HT-29 (cell line): ENCODE measurements at places on chromosomes 6 and 20. TPM values are rescaled to one million over a fixed set of nuclear protein-coding genes. Genes with fewer than 3 reads are reported as not detected.

Gene PMEPA1
- total RNA-seq, result 47.7 and 66.2 TPM in 2 replicates

Gene PBOV1
- not detected in 2 replicates for total RNA-seq

- no peak for DNase-seq
These were observed 92.1 kb downstream of the FOXC1 start for GRCh38 chr6:1701668-1702353.

DNA sequence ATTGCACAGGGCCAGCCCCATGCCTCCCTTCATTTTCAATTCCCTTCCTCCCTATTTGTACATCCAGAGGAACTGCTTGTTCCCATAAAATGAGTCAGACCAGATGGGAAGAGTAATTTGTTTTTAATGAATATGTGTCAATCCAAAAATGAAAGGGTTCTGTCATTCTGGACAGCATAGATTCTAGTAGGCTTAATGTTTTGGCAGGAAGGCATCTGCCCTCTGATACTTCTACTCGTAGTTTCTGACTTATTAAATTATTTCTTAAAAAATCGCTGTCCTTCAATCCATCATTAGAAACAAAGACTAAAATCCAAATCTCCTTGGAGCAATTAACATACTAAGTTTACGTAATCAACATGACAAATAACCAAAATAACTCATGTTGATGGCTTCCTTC is 665.5 kb downstream of the TENT5A start:
- no peak for DNase-seq

GRCh38 chr20:18645196-18645745 is 57.4 kb downstream of the DTD1 start:
- no peak for DNase-seq

GRCh38 chr6:42509765-42510164 is 54.1 kb upstream of the UBR2 start:
- no peak for DNase-seq

DNA sequence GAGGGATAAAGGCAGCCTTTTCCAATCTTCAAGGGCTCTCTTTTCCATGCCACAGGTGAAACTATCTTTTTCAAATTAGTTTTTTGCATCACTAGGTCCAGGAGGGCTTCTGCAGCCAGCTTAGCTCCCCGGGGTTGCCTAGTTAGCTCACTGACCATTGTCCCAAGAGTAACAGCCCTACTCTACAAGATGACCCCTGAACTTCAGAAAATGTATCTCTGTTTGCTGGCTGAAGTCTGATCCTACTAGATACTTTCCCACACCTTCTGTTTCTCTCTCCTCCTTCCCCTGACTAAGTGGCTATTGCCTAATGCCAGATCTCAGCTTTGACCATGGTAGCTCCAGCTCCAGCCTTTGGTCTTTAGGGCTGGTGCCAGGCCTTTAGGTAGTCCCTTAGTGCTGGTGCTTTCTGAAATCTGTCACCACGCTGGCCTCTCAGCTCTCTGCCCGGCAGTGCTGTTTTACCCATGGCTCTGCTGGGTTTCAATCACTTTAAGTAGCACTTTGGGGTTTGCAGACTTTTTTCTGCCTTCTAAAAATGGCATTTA is 255.1 kb downstream of the RNGTT start:
- DNase-seq, result no peak

- DNase-seq, result no peak
These were observed 129.2 kb downstream of the UNC5CL start for GRCh38 chr6:40909811-40910210.

DNA sequence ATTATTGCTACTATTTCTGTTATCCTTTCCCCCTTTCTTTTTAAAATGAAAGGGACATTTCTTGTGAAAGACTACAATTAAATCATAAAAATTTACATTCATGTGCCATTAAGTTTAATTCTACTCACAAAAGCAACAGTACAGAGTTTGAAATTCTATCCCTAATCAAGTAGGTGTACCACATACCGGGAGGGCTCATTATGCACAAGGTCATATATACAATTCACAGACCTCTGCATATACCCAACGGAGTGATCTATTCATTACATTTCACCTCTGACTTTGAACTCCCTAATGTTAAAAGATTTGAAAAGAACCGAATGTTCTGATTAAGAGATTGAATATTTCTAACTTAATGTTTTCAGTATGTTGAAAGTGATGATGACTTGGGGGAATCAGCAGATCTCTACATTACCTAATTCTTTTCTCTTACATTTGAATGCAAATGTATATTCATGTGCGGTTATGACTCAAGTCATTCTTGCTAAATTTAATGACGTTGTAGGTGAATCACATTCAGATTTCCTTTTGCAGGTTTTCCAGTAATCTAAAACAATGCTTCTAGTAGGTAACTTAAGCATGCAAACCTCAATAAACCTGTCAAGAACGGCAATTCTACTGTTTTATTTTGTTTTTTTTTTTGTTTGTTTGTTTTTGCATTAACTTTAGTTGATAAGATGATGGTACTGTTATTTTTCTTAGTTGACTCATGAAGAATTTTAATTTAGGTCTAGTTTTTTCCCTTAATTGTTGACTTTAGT is 7.3 kb downstream of the EYA4 start:
- DNase-seq, result no peak

DNA sequence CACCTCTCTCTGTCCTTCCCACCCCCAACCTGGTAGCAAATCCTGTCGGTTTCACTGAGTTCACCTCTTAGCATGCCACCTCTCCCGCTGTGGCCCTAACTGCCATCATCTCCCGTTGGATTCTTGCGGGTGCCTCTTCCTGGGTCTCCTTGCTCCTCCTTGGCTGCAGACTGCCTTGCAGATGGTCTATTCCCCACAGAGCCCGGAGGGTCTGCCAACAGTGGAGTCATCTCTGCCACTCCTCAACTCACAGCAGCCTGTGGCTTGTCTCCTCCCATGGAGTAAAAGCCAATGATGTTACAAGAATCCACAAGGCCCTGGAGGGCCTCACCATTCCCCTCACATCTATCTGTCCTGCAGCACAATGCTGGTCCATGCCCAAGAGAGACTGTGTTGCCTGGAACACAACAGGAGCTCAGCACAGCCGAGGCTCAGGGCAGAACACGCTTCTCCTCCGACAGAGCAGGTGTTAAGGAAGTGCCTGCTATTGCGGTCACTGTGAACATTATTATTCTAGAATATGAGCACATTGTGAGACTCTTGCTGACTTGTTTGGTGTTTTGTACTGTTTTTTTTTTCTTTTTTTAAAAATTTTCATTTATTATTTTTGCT is 241.8 kb upstream of the SULF2 start:
- no peak for DNase-seq

DNA sequence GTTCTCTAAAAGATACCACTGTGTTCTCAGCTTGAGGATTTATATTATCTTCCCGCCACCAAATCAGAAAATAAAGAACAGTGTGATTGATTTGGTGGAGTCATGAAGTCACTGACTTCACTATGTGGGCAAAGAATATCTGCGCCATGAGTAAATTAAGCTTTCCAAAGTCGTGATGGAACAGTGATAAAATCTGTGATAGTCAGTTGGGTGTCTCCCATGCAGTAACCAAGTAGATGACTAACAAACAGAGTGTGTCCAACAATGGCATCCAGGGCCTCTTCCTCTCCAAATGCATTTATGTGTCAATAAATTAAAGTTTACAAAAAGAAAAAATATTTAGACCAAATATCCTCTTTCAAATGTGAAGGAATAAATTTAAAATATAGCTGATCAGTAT is 87.0 kb upstream of the DST start:
- no peak for DNase-seq

DNA sequence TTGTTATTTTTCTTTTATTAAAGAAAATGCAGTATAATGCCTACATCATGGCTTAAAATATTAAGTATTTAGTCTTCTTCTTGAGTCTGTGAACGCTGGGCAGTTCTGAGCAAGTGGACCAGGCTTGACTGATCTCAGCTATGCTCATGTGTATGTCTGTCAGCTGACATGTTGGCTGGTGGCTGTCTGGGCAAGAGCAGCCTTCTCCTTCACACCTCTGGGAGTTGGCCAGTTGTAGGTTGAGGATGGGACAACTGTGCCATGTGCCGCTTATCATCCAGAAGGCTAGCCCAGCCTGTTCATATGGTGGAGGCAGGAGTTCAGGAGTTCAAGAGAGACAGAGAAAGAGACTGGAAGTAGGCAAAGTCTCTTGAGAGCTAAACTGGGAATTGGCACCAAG is 175.9 kb downstream of the PLCB4 start:
- DNase-seq, result no peak
